ENCODE measurements at places on chromosomes 13 and 19.
A peak's percentile ranks its signal among the peaks of the same experiment; 100 is the strongest.

DNA sequence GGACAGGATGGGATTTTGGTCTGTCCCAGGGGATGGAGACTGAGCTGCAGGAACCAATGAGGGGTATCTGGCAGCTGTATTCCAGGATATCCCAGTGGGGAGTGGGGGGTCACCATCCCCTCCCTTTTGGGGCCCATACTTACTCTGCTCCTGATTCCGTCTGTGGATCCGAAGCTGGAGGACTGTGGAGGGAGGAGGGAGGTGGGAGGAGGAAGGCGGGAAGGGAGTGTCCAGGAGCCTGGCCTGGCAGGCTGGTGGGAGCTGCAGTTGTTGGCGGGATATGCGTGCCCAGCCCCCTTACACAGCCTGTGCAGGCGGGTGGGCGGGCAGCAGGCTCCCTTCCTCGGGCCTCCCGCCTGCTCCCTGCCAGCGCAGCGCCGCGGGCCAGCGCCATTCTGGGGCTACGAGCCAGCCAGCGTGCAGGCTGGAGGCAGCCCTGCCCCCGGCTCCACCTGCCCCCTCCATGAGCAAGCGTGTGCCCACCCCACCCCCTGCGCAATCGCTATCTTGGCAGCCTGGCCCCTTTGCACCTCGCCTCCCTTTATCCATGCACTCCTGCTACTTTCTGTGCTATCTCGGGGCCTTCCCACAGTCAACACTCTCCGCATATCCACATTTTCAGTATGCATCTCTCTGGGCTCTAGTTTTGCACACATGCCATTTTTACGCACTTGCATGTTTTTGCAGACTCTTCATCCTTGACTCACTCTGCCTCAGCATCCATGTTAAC lies 2.8 kb downstream of the MAMSTR start:
- peak; percentile 86 for DNase-seq

- DNase-seq: no peak
These were observed 1.7 kb downstream of the CTXN1 start for GRCh38 chr19:7924241-7924640.

DNA sequence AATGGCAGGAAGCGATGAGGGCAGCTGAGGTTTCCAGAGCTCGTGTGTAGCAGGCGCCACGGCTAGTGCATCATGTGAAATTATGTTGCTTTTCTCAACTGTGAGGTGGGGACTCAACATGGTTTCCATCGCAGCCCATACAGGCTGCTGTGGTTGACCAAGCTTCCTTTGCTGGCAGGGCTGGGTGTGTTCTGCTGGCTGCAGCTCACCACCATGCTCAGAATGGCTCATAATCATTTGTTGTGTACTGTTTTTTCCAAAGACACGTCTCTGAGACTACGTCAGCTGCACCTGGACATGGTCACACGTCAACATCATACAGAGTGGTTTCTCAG lies 16.1 kb upstream of the RASA3 start:
- no peak for DNase-seq

- no peak for DNase-seq
These were observed 74.5 kb upstream of the NBEA start for GRCh38 chr13:34867590-34867989.

- no peak for DNase-seq
These were observed 22.1 kb downstream of the ACTN4 start for GRCh38 chr19:38669552-38669951.

GRCh38 chr19:42762789-42763188 lies 2.7 kb downstream of the PSG8 start:
- no peak for DNase-seq

DNA sequence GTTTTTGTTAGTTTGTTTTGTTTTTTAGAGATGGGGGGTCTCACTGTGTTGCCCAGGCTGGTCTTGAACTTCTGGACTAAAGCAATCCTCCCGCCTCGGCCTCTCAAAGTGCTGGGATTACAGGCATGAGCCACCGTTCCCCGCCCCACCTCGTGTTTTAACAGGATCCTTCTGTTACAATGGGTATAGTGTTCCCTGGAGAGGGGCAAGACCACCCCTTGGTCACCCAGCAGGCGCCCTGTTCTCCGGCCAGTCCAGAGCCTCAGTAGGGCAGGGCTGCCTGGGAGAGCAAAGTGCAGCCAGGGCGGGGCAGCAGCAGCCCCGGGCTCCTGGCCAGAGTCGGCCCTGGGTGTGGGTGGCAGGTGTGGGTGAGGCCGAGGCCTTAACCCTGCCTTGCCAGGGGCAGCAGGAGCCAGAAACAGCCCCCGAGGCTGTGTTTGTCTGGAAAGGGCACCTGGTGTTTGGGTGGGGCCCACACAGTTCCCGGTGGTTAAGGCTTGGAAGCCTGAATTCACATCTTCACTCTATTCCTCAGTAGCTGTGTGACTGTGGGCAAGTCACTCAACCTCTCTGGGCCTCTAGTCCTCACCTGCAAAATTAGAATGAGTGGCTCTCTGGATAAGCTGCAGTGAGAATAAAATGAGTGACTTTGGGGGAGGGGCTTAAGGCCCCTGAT lies 7.2 kb downstream of the VASP start:
- DNase-seq: no peak

- no peak for DNase-seq
These were observed 2.0 kb downstream of the FBL start for GRCh38 chr19:39843919-39844793.

DNA sequence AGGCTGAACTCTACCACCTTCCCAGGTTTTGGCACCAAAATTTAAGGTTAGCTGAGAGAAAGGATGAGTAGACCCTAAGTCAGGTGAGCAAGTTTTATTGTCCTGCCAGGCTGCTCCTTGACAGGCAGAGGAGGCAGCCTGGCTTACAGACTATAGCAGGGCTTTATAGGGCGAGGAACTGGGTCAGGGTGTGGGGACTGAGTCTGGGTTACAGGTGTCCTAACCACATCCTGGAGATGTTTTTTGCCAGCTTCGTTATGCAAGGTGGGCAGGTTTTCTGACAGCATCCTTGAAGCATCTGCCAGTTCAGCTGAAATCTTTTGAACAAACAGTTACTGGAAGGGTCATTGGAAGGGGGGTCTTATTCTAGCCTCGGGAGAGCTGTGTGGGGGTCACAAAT lies 905.7 kb upstream of the SLITRK5 start:
- DNase-seq: no peak

DNA sequence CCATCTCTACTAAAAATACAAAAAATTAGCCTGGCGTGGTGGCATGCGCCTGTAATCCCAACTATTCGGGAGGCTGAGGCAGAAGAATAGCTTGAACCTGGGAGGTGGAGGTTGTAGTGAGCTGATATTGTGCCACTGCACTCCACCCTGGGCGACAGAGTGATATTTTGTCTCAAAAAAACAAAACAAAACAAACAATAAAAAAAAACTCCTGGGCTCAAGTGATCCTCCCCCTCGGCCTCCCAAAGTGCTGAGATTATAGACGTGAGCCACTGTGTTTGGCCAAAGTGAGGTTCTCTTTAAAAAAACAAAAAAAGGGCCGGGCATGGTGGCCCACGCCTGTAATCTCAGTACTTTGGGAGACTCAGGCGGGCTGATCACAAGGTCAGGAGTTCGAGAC lies 3.8 kb upstream of the JUNB start:
- no peak for DNase-seq

DNA sequence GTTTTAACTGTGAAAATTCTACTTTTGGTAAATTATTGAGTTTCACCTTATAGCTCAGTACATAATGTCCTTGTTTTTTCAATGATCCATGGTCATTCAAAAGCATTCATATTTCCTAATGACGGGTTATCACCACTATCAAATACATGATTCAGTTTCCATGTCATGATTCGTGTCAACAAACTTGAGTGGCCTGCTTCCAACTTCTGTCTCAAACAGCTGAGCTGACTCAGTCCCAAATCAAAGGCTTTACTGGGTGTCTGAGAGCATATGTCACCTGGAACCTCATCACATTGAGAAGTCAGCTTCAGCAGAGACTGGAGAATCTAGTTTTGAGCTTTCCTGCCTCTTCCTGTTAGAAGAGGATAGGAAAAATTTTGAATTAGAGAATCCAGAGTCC lies 40.3 kb upstream of the SGCG start:
- no peak for DNase-seq

DNA sequence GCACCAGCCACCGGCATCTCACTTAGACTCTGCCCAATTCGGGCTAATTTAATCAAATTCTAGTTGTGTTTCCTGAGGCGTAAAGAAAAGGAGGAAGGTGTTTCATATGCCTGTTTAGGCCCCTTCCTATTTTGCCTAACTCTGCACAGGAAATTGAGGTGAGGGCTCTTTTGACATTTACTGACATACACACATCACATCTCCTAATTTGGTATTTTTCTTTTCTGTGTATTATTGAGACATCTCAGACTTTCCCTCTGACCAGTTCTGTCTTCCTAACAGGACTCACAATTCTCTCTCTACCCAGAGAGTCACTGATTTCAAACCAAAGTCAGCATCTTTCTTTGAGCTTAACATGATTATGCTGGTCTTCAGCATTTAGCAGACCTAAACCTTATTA lies 7.9 kb downstream of the CEACAM3 start:
- no peak for DNase-seq

DNA sequence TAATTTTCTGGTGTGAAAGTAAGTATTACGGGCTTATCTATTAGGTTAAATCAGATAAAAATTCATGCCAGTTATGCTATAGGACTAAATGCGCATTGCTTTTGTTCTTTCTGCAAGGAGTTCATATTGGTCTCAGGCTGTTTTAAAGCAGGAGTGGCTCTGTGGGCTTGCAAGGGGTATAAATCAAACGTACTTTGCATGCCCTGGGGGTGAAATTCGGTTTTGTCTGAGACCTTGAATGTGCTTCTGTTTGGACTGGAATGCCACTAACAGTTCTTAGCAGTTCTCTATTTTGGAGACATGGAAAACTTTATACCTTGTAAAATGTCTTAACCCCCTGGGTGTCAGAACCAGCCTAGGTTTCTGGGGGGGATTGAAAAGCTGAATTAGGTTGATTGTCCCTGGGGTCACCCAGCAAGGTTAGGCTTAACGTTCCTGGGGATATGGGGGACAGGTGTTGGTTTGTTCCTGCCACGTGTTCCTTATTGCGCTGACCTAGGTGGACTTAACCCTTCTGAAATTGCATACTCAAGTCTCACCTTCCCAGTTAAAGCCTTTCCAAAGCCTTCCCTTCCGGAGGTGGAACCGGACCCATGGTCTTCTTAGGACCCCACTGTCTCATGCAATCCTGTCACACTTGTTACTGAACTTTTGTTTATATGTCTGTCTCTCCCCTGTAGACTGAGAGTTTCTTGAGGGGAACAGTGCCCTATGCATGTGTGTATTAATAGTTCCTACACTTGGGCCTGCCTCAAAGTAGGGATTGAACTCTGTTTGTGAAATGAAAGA lies 182.2 kb downstream of the LMO7 start:
- DNase-seq: no peak

DNA sequence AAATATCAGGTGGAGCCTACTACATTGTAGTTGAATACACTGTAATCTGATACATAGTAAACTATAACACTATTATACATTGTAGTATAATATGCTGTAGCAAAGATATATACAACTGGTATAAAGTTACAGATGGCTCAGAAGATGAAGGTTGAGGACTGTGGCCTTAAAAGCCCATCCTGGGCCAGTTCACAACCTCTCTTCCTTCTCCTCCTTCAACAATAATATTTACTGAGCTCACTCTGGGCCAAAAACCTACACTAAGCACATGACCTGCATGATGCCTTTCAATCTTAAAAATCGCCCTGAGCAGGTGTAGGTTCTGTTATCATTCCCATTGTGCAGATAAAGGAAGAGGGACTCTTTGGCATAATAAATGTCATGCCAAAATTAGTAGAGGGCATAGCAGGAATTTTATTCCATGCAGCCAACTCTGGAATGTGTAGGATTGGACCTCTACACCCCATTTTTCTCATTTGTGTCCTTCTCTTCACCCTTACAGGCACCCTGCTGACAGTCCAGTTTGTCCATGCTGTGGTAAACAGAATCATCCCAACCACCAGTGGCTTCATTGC lies 14.6 kb upstream of the SIN3B start:
- DNase-seq: no peak

GRCh38 chr13:72545030-72545719 lies 182.3 kb downstream of the MZT1 start:
- DNase-seq: no peak

GRCh38 chr13:111241006-111241755 lies 79.3 kb upstream of the TEX29 start:
- no peak for DNase-seq

DNA sequence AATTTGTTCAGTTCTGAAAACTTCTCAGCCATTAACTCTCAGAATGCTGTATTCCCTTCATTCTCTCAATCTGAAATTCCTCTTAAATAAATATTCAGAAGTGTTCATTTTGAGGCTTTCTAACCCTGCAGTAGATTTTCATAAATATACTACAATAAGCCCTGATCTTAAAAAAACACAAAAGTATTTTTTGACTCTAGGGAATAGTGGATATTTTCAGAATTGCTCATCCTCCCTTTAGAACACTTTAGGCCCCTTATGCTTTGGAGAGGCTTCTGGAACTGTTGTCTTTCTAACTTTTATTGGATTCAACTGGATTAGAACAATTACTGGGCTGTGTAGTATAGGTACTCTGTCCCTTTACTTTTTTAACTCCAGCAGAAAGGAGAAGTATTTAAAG lies 1662.6 kb upstream of the MIR17HG start:
- no peak for DNase-seq

DNA sequence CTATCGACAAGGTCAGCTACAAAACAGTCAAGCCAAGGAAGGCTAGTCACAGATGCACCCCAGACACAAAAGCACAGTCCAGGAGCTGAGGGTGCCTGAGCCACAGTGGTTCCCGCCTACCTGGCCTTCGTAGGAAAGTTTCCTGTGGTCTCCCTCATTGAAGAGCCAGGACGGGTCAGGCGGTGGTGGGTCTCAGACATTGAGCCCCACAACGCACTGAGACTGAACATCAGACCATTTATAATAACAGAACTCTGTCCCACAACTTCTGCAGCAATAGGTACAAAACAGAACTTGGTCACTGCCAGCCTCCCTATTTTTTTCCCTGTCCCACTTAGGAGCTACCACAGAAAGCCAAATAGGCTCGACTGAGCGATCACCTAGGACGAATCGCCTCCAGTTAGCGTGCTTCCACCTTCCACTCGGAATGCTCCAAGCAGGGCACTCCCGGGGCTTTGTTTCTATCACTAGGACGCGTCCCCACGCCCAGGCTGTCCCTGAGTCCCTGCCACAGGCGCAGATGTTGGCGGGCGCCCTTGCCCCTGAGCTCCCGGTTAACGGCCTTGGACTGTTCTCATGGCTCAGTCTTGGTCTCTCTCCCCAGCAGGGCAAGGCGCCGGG lies 640 bp upstream of the ZNF544 start:
- DNase-seq: no peak

DNA sequence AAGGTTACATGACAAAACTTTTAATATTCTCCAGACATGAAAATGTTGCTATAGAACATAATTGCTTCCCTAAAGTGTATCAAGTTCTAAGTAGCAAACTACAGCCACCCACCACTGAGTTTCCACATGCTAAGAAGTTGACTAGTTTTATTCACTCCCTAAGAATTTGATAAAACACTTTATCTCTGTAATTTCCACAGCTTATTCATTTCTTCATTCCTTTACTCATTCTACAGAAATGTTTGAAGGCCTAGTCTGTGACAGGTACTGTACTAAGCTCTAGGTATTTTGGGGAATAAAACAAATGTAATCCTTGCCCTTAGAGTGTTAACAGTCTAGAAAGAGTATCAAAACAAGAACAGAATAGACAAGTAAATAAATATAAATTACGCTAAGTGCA lies 101.8 kb upstream of the DIAPH3 start:
- DNase-seq: no peak

- DNase-seq: no peak
These were observed 1.7 kb downstream of the TRAPPC5 start for GRCh38 chr19:7682175-7682855.

GRCh38 chr19:15218501-15218900 lies 13.7 kb downstream of the EPHX3 start:
- DNase-seq: no peak

- no peak for DNase-seq
These were observed 343.7 kb upstream of the ARGLU1 start for GRCh38 chr13:106911627-106912026.

Data from hindlimb muscle (tissue), 1 donor.